Activated CD4-positive, alpha-beta T cell treated with anti-CD3 and anti-CD28 coated beads, Interleukin-2, amount 50 U/mL, for 1 hour (primary cell): ENCODE measurements at places on chromosomes 4 and X.

GRCh38 chr4:97140545-97140944, 1002.7 kb downstream of the STPG2 start:
- no peak for DNase-seq

- DNase-seq = no peak
Measured at GRCh38 chr4:3748136-3748898, 17.9 kb upstream of the ADRA2C start.

DNA sequence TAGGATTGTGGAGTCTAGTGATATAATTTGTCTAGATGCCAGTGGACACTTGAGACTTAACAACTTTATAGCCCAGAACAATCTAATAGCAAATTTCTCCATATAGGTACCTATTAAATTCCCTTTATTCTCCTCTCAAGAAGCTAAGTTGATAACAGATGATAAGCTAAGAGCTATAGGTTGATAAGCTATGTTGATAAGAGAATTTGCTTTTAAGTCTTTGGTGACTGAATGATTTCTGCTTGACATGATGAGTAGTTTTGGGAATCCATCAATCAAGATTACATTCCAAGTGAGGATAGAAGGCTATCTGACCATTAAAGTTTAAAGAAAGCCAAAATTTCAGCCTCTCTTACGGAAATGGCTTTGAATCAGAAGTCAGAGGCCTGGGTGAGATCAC, 131.6 kb downstream of the EMCN start:
- DNase-seq = no peak

GRCh38 chr4:156656896-156657295, 314.7 kb downstream of the PDGFC start:
- DNase-seq = no peak

- no peak for DNase-seq
Measured at GRCh38 chr4:73139991-73140390, 70.5 kb upstream of the COX18 start.
